Cortex of kidney (tissue), 1 donor: ENCODE measurements at places on chromosomes 6 and 20.

DNA sequence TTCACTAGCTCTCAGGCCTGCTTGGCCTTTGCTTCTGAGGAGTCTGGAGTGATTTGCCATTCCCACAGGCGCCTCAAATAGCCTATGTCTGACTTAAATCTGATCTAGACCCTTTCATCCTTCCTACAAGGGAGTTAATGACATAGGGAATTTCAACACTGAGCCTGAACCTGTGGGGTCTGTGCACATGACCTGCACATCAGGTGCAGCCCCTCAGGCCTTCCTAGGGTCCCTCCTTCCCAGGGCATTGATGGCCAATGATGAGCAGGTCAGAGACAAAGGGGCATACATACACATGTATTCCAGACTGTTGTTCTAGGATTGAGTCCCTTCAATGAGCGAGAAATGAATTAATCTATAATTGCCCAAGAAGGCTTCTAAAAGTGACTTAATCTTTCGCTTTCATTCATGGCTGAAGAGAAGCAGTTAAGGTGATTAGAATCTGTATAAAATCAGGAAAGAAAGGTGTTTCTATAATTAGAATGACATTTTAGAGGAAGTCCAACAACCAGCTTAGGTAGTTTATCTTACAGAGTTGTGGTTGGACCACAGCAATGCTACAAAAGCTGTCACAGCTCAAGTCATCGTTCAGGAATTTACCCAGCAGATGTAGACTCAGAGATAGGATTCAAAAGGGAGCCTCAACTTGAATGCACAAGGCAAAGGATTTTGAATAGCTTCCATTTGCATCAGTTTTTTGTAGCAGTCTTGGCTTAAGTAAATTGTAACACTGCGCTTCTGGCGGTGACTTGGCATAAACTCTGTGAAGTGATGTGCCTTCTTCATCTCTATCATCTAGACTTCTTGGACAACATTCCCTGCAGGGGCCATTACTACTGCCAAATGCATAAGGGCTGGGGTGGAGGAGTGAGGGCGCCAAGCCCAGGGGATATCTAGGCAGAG is 27.0 kb upstream of the TBC1D7 start:
- DNase-seq, result no peak

GRCh38 chr20:35697696-35698297 is 1.4 kb downstream of the NFS1 start:
- DNase-seq, result no peak

GRCh38 chr20:38973107-38973506 is 11.0 kb downstream of the DHX35 start:
- DNase-seq, result no peak

- no peak for DNase-seq
These were observed 6.6 kb downstream of the ARHGAP40 start for GRCh38 chr20:38608188-38608587.

GRCh38 chr6:124723671-124724070 is 238.6 kb upstream of the RNF217 start:
- no peak for DNase-seq

- no peak for DNase-seq
These were observed 9.2 kb downstream of the SLC35A1 start for GRCh38 chr6:87481931-87482330.

GRCh38 chr20:35171753-35172433 is at the start of gene PROCR:
Gene PROCR, plus strand, starts transcription at chr20:35172072. Its CDS starts 83 bp downstream, at chr20:35172155.
- DNase-seq, result no peak

DNA sequence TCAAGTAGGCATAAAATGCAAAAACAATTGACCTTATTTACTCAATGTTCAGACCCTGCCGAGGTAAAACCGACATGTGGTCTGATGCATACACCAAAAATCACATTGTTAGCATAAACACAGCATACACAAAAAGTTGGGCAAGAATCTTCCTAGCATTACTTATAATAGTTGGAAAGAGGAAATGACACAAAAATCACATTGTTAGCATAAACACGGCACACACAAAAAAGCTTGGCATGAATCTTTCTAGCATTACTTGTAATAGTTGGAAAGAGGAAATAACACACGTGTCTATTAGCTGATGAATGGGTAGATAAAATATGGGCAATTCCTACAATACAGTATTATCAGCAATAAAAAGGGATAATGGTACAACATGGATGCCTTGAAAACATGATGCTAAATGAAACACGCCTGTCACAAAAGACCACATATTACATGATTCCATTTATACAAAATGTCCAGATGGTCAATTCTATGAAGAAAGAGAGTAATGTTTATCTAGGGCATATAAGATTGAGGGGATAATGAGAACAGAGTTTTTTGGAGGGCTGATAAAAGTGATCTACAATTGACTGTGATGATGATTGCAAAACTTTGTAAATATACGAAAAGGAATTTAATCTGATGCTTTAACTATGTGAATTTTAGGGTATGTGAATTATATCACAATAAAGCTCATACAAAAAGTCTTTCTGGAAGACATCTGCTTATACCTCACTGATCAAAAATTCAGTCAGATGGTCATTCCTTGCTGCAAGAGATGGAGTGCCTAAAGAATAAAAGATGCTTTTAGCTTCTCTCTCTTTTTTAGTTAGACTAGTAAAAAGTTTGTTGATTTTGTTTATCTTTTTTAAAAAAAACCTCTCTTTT is 1019.5 kb upstream of the CITED2 start:
- no peak for DNase-seq

DNA sequence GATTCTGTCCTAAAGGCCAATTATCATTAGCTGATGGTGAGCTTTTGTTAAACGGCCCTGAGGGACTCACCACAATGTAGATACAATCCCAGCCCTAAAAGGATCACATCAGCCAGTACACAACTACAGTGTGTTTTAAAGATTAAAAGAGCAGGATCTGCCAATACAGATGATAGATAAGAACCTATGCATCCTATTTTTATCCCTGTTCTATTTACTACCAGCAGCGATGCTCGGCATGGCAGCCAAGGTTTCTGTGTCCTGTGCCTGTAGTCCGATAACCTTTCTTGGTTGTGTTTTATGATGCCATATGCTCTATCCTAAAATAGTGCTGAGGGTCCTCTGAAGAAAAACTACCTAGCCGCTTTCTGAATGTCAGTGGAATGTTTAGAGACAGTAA is 289.4 kb downstream of the PHACTR1 start:
- no peak for DNase-seq

DNA sequence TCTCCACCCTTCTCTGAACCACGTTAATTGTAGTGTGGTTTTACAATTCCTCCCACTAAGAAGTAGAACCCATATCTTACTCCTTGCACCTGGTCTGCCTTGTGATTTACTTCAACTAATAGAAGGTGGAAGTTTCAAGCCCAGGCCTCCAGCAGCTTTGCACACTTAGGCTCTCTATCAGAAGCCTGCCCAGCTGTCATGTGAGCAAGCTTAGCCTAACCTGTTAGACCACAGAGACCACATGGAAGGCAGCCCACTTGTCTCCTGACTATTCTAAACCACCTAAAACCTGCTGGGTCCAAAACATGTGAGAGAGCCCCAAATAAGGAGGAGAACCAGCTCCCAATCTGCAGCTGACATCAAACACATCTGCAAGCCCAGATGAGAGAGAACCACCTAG is 127.6 kb upstream of the BTBD3 start:
- no peak for DNase-seq

GRCh38 chr20:62211769-62212288 is 8.2 kb downstream of the HRH3 start:
- DNase-seq, result no peak

DNA sequence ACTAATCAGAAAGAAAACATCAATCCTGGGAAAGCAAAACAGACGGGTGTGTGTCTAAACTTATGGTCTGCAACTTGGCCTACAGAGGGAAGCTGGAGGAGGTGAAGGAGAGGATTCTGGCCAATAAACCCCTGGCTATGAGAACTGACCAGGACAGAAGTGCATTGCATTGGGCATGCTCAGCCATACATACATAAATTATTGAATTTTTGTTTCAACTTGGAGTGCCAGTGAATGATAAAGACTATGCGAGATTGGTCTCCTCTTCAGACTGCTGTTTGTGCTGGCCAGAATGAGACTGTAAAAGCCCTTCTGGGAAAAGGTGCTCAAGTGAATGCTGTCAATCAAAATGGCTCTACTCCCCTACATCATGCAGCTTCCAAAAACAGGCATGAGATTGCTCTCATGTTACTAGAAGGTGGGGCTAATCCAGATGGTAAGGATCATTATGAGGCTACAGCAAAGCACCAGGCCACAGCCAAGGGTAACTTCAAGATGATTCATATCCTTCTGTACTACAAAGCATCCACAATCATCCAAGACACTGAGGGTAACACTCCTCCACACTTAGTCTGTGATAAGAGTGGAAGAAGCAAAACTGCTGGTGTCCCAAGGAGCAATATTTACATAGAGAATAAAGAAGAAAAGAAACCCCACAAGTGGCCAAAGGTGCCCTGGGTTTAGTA is 17.4 kb downstream of the ADNP start:
- no peak for DNase-seq

DNA sequence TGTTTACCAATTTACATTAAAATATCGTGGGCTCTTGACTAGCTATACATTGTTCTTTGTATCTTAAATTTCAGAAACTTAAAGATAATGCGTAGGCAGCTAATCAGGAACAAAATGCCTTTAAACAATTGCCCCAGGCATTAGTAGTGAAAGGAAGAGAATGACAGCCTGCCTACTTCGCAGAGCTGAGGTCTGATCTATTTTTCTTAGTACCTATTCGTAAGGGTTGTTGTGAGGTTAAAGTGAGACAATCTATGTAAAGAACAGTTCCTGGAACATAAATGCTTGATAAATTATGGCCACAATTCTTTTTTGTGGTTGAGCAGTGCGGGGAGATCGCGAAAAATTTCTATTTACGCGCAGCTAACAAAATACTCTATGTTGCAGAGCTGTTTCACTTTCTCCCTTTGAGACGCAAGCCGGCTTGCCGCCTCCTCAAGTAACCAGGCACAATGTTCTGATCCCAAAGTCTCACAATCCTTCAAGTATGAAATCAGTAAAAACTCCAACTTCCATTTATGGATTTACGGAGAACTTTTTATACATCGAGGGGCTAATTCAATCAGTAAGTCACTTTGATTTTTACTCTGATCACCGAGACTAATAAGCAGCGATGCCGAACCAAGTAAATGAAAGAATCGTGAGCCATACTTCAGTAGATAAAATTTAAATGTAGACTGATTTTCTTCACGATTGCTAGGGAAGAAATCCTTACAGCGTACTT is 878 bp upstream of the PNRC1 start:
- no peak for DNase-seq

GRCh38 chr6:402901-403658 is 11.5 kb downstream of the IRF4 start:
- DNase-seq, result no peak

- DNase-seq, result no peak
These were observed 268.3 kb downstream of the CDKAL1 start for GRCh38 chr6:20802596-20802995.

GRCh38 chr20:2922957-2923356 is 49.7 kb downstream of the PTPRA start:
- no peak for DNase-seq

- no peak for DNase-seq
These were observed 153.4 kb downstream of the MBOAT1 start for GRCh38 chr6:20058912-20059311.

GRCh38 chr20:22490287-22491193 is 93.8 kb downstream of the FOXA2 start:
- DNase-seq, result no peak

DNA sequence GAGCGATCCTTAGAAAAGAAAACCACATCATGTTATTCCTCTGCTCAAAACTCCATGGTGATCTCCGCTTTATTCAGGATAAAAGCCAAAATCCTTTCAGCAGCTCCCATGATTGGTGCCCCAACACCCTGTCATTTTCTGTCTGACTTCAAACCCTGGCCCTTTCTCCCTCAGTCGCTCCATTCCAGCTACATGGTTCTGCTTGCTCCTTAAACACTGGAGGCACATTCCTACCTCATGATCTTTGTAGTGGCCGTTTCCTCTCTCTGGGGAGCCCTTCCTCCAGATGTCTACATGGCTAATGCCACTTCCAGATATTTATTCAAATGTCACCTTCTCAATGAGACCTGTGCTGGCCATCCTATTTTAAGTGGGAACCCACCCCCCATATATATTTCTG is 100.8 kb downstream of the CAP2 start:
- DNase-seq, result no peak

- DNase-seq, result no peak
These were observed 658 bp downstream of the CUL7 start for GRCh38 chr6:43052842-43053544.

DNA sequence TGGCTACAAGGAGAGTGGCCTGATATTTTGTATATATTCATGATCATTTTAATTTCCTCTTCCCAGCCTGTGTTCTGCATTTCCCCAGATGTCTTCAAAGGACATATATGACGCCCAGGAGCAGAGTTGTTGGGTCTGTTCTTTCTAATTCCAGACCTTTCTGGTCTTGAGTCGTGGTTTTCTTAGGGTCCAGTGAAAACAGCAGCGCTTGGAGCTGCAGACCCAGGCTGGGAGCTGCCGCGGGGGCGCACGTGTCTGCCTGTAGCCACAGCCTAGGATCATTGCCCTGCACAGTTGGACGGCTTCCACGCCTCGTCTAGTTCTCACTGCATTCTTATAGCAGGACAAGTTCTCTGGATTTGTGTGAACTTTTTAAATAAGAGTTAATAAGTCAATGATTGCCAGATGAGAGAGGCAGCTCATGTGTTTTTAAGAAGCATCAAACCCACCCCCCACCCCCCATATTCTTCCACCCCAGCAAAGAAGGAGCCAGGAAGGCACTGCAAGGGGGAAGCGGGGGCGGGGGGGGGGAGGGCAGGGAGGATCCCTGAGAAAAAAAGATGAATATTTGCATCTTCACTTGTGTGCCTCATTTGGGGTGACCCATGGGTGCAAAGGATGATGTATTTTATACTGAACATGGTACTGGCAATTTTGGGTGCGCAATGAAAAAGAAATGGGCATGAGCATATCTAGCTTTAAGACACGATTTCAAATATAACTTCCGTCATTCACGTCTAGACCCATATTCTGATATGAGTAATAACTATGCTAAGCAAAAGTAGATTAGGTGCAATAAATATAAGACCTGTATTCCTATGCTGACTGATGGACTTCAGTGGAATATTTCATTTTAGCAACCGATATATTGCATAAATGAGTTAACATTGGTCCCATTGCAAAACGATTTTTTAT is 160.0 kb downstream of the TBXT start:
- DNase-seq, result no peak

- no peak for DNase-seq
These were observed 277.2 kb downstream of the ARHGAP18 start for GRCh38 chr6:129432738-129433137.

GRCh38 chr20:50980851-50981713 is 22.5 kb downstream of the MOCS3 start:
- no peak for DNase-seq

GRCh38 chr6:149337320-149337719 is 19.8 kb downstream of the TAB2 start:
- DNase-seq, result no peak

DNA sequence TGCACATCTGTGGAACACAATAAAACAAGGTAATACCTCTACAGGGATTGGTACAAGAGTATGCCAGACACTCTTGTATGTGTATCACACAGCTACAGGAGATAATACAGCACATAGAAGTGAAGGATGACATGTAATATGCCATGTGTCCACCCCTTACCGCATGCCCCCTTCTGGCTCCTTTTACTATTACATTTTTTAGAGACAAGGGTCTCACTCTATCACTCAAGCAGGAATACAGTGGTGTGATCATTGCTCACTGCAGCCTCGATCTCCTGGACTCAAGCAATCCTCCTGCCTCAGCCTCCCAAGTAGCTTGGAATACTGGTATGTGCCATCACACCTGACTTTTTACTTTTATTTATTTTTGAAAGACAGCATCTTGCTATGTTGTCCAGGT is 4.2 kb upstream of the NCR3 start:
- no peak for DNase-seq

GRCh38 chr20:47350181-47350550 is 6.3 kb downstream of the ZMYND8 start:
- DNase-seq, result no peak
